Stomach (tissue), 19 donors: ENCODE measurements at places on chromosomes 3 and 15. TPM values are rescaled to one million over a fixed set of nuclear protein-coding genes. Genes with fewer than 3 reads are reported as not detected.

- no peak for DNase-seq
Measured at GRCh38 chr3:148865049-148865448, at the start of gene CPA3. CPA3 (plus strand) TSS chr3:148865296; CDS start chr3:148865308, 12 bp downstream.

GRCh38 chr15:65561934-65562333 lies 31.7 kb downstream of the HACD3 start:
- DNase-seq = no peak

The GAP43 gene
- 1.3 TPM for polyA plus RNA-seq

GRCh38 chr3:52679811-52680210 lies 5.9 kb downstream of the PBRM1 start:
- no peak for DNase-seq

The SMAD3 gene
- 18.2 TPM for polyA plus RNA-seq

The PARP15 gene
- polyA plus RNA-seq = 0.25 TPM

DNA sequence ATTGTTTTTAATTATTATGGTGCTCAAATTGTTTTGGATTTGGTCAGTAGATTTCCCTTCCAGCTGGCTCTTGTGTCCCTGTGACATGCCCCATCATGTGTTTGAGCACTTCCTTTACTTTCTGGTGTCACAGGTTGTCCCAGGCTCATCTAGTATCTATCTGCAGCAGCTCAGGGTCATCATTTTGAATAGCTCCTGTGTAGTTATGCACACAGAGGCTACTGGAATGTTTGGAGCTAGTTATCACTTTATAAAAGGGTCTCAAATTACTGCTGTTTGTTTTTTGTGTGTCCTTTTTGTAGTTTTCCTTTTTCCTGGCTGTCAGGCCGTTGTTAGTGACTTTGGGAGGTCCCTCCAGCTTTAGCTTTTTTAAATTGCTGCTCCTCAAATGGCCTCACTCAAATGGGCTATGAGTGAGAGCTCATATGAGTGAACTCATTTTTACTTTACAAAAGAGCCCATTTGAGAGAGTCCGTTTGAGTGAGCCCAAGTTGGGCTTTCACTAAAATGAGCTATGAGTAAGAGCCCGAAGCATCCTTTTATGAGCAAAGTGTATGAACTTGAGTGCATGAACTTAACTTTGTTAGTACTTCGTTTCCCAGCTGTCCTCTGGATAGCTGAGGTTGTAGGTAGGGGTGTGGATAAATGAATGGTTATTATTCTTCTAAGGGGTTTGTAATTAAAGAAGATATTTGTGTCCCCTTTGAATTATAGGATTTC lies 43.8 kb downstream of the SQOR start:
- DNase-seq = no peak

- DNase-seq = peak; percentile 42
Measured at GRCh38 chr15:90901175-90902039, 1.7 kb upstream of the MAN2A2 start.

DNA sequence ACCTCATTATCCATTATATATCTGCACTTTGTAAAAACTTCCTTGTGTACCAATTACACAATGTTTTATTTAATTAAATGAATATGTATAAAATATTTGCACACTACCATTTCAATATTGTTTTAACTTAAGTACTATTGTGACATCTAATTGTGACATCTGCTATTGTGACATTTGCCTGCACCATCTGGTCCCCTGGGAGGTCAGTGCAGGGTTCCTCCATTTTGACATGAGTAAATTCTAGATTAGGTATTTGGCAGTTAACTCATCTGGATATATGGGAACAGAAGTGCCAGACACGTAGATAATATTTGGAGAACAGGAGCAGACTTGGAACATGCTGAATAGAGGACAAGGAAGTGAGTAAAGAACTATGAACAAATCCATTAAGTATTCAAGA lies 332.1 kb downstream of the VGLL3 start:
- no peak for DNase-seq

GRCh38 chr3:12777171-12777570 lies 18.1 kb upstream of the TMEM40 start:
- DNase-seq = no peak

The TMOD2 gene
- 3.2 TPM for polyA plus RNA-seq

- DNase-seq = peak; percentile 61
Measured at GRCh38 chr3:34106879-34107278, 308.4 kb downstream of the PDCD6IP start.

The CD86 gene
- 3.1 TPM for polyA plus RNA-seq

DNA sequence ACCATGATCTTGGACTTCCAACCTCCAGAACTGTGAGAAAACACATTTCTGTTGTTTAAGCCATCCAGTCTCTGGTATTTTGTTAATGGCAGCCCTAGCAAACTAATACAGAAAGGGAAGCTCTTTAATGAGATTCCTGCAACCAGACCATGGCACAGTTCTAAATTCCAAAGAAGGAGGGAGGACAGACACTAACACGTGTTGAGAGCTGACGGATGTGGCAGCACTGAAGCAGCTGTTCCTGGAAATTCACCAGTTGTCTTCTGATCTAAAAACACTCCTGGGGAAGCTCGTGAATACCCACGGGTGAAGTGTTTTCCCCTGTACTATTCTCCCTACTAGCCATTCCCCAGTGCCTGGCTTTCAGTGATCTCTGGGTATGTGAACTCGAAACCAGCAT lies 56.7 kb downstream of the RPL22L1 start:
- no peak for DNase-seq

DNA sequence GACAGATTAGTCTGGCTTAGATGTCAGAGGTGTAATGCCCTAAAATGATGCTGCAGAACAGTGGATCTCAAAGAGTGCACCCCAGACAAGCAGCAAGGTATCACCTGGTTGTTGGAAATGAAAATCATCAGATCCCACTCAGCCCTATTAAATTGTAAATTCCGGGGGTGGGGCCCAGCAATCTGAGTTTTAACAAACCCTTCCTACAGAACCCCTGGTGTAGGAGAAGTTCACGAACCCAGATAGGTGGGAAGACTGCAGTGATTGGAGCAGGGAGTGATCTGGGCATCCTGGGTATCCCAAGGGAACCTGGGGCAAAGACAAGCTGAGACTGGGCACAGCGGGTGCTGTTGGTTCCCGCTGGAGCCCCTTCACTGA lies 24.3 kb upstream of the THRB start:
- DNase-seq = no peak

- DNase-seq = no peak
Measured at GRCh38 chr3:130950641-130951040, 56.8 kb downstream of the ATP2C1 start.

The SIN3A gene
- polyA plus RNA-seq = 10.7 TPM

GRCh38 chr3:149970716-149971402 lies at the start of gene PFN2:
PFN2 (minus strand) TSS chr3:149970895; CDS start chr3:149970856, 39 bp downstream.
- DNase-seq = peak; percentile 64

The HRG gene
- not detected for polyA plus RNA-seq

GRCh38 chr3:175741951-175742350 lies 882.8 kb downstream of the NAALADL2 start:
- DNase-seq = peak; percentile 10

DNA sequence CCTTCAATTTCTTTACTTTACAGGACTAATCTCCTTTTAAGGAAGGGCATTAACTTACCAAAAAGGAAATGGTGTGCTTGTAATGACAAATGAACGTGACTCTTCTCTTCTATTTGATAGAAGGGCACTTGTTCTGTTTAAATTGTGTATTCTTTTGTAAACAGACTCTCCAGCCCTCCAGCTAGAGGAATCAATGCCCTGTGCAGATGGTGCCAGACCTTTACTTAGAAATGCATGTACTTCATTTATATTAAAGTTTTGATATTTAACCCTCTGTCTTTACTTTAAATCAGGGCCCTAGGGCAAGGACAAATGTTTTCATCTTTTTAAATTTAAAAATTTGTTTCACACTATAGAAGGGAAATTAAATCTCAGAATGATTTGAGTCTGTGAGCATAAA lies 355.1 kb downstream of the GBE1 start:
- DNase-seq = no peak

GRCh38 chr15:80712956-80713355 lies 17.8 kb downstream of the ABHD17C start:
- DNase-seq = no peak

The TMC3 gene
- polyA plus RNA-seq = not detected

The NUP210 gene
- 0.92 TPM for polyA plus RNA-seq

DNA sequence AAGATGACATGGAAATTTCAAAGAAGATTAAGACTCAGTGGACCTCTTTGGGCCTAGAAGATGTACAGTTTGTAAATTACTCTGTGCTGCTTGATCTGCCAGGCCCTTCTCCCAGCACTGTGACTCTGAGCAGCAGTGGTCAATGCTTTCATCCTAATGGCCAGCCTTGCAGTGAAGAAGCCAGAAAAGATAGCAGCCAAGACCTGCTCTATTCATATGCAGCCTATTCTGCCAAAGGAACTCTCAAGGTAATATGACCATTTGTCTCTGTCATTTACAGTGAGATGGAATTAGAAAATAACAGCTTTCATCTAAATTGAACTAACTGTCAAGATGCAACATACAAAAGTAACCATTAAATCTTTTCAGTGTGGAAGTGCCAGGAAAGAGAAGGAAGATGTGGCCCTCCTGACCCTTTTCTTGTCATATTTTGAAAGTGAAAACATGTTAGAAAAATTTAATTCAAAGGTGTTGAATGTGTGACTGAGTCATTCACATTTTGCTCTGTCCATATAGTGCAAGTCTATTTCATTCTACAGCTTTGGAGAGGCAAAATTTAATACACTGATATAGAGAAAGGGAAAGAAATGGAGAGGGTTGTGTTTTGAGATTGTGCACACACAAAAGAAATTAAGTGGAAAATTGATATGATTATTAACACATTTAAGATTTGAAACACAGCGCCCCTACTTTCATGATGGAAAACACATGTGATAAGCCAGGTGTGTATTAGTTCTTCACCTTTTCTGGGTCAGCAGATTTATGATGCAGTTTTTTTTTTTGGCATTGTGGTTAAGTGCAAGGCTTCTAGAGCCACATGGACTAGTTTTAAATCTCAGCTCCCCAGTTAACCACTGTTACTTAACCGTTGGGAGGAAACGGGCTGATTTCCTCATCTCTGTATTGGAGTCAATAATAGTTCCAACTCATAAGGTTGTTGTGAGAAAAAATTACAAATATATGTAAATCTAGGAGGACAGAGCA lies 375.1 kb downstream of the NAALADL2 start:
- no peak for DNase-seq

The ENTPD3 gene
- 3.8 TPM for polyA plus RNA-seq

- DNase-seq = peak; percentile 13
Measured at GRCh38 chr3:123552095-123552714, 32.6 kb downstream of the HACD2 start.

GRCh38 chr3:49339581-49339940 lies 292 bp downstream of the USP4 start:
- no peak for DNase-seq

DNA sequence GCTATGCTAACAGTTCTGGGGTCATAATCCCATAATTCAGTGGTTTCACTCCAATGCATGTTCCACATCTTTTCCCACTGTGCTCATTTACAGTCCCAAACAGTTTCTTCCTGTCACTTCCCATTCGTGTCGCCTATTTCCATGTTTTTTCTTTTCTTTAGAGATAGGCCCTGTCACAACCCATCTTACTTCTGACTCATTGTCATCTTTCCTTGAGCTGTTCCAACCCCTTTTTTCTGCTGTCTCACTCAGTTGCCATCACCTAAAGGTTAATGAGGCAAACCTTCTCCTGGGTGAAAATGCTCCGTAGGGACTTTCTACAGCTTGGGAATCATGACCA lies 814.5 kb downstream of the VGLL3 start:
- DNase-seq = no peak

The ZBED2 gene
- polyA plus RNA-seq = not detected

GRCh38 chr15:53389271-53390037 lies 370.0 kb downstream of the WDR72 start:
- no peak for DNase-seq

DNA sequence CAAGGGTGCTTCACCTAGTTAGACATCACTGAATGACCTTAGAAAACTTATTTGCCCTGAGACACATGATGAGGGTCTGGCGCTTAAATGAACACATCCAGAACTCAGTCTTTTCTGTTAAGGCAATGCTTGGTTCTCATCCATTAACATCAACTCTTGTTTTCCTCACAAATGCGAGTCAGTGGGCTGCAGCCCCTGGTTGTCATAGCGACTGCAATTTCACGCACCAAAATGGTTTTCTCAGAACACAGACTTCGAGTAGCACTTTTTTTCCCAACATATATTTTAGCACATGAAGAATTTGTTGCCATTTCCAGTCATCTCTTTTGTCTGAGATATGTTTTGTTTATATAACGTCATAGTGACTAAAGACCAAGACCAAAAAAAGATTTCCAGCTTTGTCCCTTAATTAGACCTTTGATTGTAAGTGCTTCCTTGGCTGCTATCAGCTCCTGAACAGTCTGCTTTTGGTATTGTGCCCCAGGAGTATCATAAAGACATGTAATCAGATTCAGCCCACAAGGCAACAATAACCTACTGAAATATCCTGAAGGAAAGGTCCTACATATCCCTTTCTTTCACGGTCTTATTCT lies 68.5 kb downstream of the GPR176 start:
- peak; percentile 31 for DNase-seq

- DNase-seq = no peak
Measured at GRCh38 chr15:42611532-42611931, 36.1 kb downstream of the STARD9 start.

DNA sequence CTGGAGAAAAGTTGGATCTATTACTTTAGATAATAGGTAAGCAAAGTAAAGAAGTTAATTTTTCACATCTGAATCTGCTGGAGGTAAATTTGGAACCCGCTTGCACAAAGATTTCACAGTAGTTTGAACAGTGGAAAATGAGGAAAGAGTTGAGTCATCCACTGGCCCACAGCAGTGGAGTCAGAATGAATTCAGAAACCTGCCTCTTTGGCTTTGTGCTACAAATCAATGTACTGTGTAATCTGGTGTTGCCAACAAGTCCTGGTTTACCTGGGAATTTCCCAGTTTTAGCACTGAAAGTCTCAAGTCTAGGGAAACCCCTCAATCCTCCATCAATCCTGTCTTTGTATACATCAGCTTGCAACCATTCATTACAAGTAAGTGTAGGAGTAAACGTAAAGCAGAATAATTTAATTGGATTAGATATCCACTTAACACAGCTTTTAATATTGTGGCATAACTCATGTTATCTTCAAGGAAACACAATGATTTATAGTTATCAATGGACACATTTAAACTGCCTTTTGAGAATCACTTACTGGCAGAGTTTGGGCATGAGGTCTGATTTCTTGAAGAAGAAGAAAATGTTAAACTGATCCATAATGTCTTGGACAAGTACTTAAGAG lies 100.6 kb downstream of the DCLK3 start:
- DNase-seq = no peak

- no peak for DNase-seq
Measured at GRCh38 chr3:113897373-113897777, 50.4 kb upstream of the ZDHHC23 start.

GRCh38 chr15:97446138-97446537 lies 514.4 kb upstream of the ARRDC4 start:
- no peak for DNase-seq
